ENCODE measurements at places on chromosomes 4 and X.

GRCh38 chr4:77126809-77127208, 30.2 kb upstream of the CCNG2 start:
- no peak for DNase-seq

DNA sequence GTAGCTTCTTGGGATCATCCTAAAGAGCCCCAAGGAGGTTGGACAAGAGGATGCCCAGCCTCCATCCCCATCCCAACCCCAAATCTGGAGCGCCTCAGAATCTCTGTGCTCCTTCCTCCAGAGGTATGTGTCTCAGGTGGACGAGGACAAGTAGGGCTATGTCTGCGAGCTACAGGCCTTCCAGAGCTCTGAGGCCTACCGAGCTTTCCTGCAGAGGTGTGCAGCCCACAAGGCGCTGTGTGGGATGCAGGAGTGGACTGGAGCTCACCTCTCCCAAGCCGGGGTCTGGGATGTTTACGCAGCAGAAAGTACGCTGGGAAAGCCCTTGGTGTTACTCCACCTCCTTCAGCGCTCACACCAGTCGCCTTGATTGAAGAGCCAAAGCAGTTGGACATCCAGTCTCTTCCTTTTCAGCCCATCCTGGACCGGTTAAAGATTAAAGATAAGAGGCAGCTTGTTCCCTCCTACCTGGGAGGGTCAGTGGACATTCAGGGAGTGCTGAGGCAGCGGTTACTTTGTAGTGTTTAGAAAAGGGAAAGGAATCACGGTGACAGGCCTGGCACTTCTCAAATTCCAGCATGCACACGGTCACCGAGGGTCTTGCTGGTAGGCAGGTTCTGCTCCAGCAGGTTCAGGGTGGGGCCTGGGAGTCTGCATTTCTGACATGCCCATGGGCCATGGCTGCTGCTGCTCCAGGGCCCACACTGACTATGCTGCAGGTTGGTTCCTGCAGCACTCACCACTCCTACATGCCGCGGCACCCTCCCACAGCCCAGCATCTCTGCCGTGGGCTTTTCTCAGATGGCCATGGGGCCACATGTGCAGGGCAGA, 29.5 kb upstream of the JAKMIP1 start:
- no peak for DNase-seq

DNA sequence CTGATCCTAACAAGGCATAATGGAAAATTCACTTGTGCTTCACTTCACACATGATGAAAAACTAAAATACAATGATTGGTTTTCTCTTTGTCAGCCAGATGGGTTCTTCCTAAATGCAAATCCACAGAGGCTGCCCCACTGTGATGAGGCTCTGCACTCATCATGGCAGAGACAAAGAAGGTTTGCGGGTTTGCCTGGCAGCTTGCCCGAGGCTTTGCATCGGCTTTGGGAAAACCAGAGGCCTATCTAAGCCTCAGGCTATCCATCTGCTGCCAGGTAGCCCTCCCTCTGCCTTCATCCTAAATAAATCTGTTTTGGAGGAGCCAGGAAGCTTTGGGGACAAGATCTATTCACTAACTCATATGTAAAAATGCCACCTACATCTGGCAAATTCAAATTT, 244.2 kb downstream of the PACRGL start:
- DNase-seq, result no peak

GRCh38 chrX:73215246-73215645, 595 bp upstream of the NAP1L2 start:
- DNase-seq, result no peak

DNA sequence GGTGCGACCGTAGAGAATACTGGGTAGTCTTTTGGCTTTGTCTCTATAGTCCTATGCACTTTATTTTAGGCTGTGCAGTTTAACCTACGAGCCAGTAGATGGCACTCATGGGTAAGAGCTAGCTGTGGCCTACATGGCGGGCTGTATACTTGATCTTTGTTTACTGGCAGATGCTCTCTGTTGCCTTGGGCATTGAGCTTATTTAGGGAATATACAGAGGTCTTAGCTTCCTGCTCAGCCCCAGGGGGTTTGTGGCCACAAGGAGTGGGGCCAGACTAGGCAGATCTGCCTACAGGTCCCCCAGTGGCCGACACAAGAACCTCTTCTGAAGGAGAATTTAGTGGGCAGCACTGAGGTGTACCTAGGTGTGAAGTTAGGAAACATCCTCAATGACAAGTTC, 227.6 kb upstream of the HDX start:
- DNase-seq, result no peak

DNA sequence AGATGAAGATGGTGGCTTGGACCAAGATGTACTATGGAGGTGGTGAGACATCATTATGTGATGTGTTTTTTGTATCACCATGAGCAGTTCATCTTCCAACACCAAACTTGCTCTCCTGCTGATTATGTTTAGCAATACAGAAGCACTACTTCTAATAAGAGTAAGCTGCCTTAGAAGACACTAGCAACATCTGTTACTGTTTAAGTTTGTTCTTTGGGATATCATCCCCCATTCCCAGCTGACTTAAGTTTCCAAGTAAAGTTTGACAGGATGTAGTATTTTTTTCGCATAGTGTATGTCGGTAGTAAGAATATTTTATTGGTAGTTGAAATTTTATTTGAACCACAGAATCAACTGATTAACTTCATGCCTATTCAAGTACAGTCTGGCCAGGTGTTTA, 123.5 kb upstream of the BMPR1B start:
- no peak for DNase-seq

Measured in AG04450 (cell line).